Muscle of leg (tissue), 16 donors: ENCODE measurements at places on chromosomes 16 and 17. TPM values are rescaled to one million over a fixed set of nuclear protein-coding genes. Genes with fewer than 3 reads are reported as not detected.
A peak's percentile ranks its signal among the peaks of the same experiment; 100 is the strongest.

DNA sequence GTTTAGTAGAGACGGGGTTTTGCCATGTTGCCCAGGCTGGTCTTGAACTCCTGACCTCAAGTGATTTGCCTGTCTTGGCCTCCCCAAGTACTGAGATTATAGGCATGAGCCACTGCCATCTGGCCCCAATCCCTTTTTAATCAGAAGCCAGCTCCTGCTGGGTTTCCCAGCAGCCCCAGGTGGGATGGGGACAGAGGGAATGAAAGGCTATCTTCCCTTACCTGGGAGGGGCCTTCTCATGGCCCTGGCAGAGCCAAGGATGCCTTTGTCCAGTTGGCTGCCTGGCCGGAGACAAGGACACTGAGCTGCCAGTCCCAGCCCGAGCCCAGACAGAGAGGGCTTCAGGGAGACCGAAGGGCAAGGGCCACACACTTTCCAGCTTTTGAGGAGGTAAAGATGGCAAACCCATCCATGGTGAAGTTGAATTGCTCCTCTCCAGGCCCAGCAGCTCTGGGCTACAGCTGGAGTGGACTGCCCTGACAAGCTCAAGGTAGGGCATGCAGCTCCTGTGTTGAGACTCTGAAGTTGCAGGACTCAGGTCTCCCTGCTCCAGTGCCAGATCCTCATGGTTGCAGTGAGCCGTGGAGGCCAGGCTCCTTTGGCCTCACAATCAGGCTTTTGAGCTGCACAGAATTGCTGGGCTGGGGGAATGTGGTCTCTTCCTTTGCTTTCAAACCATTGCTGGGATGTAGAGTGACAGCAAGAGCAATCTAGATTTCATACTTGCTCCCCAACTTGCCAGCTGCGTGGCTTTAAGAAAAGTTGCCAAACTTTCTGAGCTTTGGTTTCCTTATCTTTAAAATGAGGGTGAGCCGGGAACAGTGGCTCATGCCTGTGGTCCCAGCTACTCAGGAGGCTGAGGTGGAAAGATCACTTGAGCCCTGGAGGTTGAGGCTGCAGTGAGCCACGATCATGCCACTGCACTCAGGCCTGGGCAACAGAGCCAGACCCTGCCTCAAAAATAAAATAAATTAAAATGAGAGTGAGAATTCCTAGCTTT lies 44.5 kb upstream of the IL34 start:
- no peak for DNase-seq

GRCh38 chr16:1984347-1985225 lies 593 bp downstream of the GFER start:
- peak; percentile 43 for DNase-seq

DNA sequence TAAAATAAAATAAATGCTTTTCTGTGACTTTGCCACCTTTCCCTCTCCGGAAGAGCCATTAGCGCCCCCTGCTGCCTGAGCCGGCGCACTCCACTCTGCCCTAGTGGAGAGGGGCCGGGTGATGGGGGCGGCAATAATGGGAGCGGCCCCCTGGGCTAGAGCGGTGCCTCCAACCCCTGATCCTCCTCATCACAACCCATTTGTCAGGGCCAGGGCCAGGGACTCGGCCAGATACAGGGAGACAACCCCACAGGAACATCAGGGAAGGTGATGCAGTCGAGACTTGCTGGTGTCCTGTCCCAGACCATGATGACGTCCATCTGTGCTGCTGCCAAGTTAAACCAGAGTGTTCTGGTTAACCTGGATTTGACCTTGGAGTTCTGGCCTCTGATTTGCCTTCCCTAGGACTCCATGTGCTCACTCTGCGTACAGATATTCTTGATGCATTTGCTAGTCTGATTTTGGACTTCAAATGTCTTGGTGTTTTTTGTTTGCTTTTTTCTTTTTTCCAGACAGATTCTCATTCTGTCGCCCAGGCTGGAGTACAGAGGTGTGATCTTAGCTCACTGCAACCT lies 46.1 kb upstream of the BPTF start:
- peak; percentile 94 for DNase-seq

GRCh38 chr16:50274326-50275097 lies 8.2 kb downstream of the ADCY7 start:
- no peak for DNase-seq

DNA sequence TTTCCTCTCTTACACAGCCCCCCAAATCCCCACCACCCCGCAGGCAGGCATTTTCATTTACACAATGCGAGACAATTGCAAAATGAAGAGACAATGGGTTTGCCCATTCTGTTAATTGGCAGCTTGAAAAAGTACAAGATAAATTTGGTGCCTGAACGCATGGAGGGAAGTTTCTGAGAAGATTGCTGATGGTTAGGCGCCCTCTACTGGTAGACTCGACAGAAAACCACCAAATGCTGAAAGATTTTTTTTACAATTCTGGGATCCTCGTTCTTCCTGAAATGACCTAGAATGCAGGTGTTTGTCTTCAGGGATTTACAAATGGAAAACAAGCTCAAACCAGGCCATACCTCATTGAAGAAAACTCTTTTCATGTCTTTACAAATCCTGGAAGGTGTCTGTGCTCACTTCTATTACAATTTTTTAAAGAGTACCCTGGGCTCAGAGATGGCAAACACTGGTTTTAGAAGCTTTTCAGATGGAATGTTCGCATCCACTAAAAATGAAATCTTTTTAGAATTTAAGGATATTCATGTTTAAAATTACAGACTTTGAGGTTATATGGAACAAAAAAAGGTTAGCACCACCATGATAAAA lies 338.5 kb downstream of the PMP22 start:
- DNase-seq: peak; percentile 79

DNA sequence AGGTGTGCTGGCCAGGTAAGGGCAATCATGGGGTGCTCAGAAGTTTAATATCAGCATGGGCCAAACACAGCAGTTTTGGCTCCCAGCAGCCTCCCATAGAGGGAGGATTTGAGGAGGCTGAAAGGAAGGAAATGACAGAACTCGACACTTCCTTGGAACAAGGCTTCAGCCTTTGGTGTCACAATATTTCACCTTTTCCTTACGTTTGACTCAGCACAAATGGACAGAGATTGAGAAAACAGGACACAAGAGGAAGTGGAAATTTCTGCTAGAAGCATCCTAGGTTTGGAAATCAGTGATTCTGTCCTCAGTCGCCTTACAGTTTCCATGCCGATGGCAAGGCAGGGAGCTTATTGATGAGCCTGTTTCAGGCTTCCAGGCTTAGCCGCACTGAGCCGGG lies 181.4 kb downstream of the MAF start:
- DNase-seq: peak; percentile 77

- no peak for DNase-seq
Measured at GRCh38 chr17:78314683-78315354, 45.1 kb downstream of the SOCS3 start.

DNA sequence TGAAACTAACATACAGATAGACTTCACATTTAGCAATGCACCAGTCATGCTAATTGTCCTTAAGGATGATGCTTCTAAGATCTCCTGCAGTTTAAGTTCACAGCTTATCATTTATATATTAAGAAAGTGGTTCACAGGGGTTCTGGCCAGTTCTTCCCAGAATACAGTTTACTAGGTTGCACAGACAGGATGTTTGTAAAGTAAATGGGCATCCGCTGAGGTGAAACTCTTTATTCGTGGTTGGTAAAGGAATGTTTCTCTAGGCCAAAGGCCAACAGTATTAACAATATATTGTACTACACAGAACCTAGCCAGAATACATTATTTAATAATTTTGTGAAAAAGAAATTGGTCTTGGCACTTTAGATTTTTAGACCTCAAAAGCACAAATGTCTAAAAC lies 1427.3 kb downstream of the CDH8 start:
- DNase-seq: no peak

GRCh38 chr16:4606354-4606753 lies 8.3 kb downstream of the UBALD1 start:
- DNase-seq: no peak

DNA sequence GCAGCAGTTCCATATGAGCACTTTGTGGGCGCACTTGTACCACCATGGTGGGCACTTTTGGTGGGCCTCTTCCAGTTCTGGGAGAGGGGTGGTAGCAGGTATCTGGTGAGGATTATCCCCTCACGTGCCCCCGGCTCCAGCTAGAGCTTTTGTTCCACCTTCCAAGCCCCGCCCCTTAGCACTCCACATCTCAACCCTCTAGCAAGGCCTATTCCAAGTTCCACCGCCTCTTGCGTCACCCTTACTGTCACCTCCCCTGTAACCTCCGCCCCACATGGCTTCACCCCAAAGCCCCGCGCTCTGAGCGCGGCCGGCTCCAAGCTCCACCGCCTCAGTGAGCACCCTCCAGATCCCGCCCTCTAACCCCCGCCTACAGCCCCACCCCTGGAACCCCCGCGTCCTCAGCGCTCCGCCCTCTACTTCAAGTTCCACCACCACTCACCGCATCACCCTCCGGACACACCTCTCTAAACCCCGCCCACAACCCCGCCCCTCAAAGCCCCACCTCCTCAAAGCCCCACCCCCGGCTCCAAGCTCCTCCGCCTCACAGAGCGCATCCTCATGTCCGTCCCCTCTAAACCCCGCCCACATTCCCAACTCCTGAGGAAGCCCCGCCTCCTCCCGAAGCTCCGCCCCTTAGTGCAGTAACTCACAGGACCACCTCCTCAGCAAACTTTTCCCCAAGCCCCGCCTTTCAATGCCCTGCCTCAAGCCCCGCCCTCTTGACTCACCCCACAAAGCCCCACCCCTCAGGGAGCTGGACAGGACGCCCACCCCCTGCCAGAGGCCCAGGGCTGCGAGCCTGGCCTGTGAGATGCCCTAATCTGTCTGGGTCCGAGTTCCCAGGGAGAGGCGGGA lies 11.1 kb downstream of the SCN4A start:
- DNase-seq: peak; percentile 64

DNA sequence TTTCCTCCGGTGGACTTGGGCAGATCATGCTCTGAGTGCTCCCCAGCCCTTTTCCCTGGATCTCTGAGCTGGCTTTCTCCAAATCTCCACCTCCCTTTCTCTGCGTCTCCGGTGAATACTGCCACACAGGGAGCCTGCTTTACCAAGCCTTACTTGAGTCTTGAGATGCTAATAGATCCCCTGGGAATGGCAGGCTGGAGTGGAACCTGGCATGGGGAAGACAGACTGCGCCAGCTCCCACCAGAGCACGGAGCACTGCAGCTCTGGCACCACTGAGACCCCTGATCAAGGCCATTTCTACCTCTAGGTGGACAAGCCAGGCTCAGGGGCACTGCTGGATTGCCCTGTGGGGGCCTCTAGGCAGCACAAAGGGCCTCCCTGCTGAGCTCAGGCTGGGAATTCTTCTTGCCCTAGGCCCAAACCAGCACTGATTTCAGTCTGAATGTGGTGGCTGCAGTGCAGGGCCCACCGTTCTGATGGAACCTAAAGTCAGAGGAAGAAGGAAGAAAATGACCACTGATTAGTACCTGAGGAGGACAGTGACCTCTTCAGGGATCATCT lies 74.3 kb upstream of the CRHR1 start:
- no peak for DNase-seq

DNA sequence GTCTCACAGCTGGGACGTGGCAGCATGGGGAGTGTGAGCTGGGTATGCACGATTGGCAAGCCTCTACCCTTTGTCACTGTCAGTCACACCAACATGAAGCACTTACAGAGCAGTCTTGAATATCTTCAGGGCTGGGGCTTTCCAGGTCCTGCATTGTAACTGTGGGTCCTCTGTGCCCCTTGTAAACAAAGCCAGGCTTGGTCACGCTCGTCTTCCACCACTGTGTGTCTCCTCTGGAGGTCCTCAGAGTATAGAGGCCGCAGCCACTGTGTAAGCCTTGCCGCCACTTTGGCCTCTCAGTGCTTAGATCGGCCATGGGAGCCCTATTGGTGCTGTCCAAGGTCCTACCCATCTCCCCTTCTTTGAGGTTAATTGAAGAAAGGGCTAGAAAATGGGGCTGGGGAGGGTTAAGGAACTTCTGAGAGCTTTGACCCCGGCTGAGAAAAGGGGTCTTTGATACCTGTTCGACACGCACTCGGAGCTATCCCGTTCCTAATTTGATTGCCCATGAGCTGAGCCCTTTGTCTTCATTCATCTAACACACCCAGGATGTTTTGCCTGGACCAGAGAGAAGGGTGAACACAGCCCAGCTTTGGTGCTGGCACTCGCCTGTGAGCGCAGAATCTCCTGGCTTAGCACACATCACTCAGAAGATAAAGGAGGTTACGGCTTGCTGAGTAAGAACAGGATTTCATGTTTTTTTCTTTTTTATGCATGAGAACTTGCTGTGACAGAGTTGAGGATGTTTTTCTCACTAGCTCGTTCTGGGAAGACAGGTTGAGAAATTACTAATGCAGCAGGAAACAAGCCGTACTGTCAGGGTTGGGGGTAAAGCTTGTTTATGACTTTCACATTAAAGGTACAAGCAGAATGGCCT lies 267.9 kb downstream of the CPPED1 start:
- peak; percentile 26 for DNase-seq

GRCh38 chr17:76106703-76107102 lies 3.1 kb upstream of the EXOC7 start:
- no peak for DNase-seq

DNA sequence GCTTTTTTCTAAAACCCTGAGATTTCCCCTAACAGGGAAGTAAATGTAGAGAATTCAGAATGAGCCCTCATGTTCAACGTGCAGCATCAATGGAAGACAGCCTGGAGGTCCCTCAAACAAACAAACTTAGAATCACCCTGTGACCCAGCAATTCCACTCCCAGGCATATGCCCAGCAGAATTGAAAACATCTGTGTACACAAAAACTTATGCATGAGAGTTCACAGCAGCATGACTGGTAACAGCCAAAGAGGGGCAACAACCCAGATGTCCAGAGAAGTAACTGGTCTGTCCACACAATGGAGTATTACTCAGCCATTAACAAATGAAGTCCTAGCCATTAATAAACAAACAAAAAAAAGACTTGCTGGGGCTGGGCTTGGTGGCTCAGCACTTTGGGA lies 252.7 kb downstream of the PARN start:
- no peak for DNase-seq

GRCh38 chr16:31186930-31187807 lies 7.2 kb downstream of the FUS start:
- DNase-seq: no peak

DNA sequence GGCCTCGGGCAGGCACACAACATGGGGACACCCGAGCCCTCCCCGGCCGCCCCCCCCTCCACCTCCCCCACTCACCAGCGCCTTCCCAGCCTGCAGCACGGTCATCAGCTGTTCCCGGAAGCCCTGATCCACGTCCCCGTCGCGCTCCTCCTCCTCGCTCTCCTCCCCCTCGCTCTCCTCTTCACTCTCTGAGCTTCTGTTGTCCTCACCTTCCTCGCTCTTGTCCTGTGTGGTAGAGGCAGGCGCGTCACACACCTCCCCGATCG lies 10.3 kb downstream of the MYBBP1A start:
- no peak for DNase-seq

DNA sequence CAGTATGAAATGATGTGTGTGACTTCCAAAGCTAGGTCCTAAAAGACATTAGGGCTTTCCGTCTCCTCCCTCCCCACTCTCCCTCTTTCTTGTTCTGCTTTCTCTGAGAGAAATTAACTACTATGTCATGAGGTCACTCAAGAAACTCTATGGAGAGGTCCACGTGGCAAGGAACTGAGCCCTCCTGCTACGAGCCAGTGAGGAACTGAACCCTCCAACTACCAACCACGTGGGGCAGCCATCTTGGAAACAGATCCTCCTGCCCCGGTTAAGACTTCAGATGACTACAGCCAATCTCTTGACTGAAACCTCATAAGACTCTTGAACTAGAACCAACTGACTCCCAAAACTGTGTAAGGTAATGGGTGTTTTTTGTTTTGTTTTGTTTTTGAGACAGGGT lies 4.2 kb upstream of the ALOX15 start:
- DNase-seq: peak; percentile 44

The STH gene
- polyA plus RNA-seq: not detected

The PRDM7 gene
- polyA plus RNA-seq: 0.19 TPM

The FAM20A gene
- polyA plus RNA-seq: 6.2 TPM

The CDT1 gene
- polyA plus RNA-seq: 16.5 TPM

The CBX4 gene
- polyA plus RNA-seq: 14.5 TPM

The SLC6A4 gene
- 0.35 TPM for polyA plus RNA-seq

The RARA gene
- 70.0 TPM for polyA plus RNA-seq

The CCR7 gene
- 0.26 TPM for polyA plus RNA-seq
